ENCODE measurements at places on chromosomes 5 and 9. TPM values are rescaled to one million over a fixed set of nuclear protein-coding genes. Genes with fewer than 3 reads are reported as not detected.

The PTPN3 gene
- total RNA-seq: 7.9 TPM

The NPR3 gene
- 51.0 TPM for total RNA-seq

DNA sequence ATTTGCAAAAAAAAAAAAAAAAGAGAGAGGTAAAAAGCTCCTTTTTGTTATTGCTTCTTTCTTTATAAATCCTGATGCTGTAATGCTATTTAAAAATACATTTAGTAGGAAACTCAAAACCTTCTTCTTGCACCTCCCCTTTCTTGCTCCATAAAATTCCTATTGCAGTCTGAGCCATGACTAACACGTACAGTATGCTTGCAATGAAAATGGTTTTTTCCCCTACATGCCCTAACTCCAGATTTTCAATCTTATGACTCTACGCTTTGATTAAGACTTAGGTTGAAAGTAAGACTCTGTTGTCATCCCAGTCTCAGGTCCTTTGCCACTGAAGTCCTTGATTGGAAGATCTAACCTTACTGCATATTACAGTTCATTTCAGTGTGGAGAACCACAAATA, 23.9 kb downstream of the FGF10 start:
- H3K36me3 ChIP-seq: no peaks in the 10 kb centered on the region
- H3K27ac ChIP-seq: no peak overlapping the region

GRCh38 chr5:171577042-171577758, 157.8 kb downstream of the FGF18 start:
- H3K4me1 ChIP-seq: peaks cover 39% of the 10 kb centered on the region
- DNase-seq: no peak
- no peak overlapping the region for H3K27ac ChIP-seq
- no peaks in the 10 kb centered on the region for H3K36me3 ChIP-seq
- no peak overlapping the region for H3K4me3 ChIP-seq
- H3K27me3 ChIP-seq: no peaks in the 10 kb centered on the region

DNA sequence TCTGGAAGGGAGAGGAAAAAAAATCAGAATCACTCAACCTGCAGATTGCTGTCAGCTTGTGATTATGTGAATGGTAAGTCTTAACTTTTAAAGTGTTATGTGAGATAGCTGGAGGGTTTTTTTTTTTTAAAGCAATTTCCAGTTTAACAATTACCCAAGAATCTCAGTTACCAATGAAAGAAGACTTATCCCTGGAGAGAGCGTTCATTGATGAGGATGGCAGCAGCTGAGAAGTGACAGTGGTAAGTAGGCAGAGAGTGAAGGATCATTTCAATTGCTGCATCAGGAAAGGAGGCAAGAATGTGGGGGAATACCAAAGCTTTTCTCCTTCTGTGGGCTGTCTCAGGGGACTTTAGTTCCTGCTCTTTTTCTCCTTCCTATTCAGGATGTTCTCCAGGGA, 370.2 kb upstream of the C9orf72 start:
- H3K4me3 ChIP-seq: no peak overlapping the region
- no peaks in the 10 kb centered on the region for H3K36me3 ChIP-seq
- H3K27ac ChIP-seq: no peak overlapping the region
- H3K4me1 ChIP-seq: no peaks in the 10 kb centered on the region
- DNase-seq: no peak
- no peaks in the 10 kb centered on the region for H3K27me3 ChIP-seq

DNA sequence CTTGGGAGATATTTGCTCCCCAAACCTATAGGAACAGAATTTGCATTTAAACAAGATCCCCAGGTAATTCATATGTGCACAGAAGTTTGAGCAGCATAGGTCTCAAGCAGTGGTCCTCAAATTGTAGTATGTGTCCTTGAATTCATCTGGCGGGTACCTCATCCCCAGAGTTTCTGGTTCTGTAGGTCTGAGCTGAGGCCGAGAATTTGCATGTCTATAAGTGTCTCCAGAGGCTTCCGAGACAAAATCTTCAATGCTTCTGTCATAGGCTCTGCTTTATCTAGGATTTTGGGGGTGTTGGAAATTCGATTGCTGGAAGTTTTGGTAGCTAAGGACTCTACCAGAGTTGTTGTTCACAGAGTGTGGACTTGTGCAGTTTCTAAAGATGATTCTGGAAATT, 38.6 kb downstream of the MAT2B start:
- H3K27me3 ChIP-seq: no peaks in the 10 kb centered on the region
- no peak overlapping the region for H3K27ac ChIP-seq
- H3K4me3 ChIP-seq: no peak overlapping the region
